ENCODE measurements at places on chromosomes 3 and 15.

DNA sequence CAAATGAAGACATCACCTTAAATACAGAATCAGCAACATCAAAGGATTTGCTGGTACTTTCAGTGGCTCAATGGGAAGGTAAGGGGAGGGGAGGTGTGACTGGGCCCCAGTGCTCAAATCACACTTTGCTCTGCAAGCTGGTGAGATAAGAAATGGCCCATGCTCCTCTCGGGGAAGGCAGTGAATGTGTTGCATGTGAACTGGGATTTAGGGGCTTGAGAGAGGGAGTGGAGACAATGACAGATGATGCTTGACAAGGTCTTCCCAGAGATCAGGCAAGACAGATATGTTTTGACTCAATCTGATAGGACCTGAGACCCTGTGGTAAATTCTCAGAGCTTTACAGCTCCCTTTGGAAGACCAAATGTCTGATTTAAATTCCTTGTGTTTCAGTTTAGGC is 233.0 kb upstream of the PROK2 start:
- peaks cover 3% of the 10 kb centered on the region for H3K27me3 ChIP-seq
- H3K27ac ChIP-seq: no peak overlapping the region
- peaks cover 17% of the 10 kb centered on the region for H3K4me1 ChIP-seq
- peaks cover 2% of the 10 kb centered on the region for H3K36me3 ChIP-seq
- no peak overlapping the region for H3K4me3 ChIP-seq

- no peak for DNase-seq
- peaks cover 19% of the 10 kb centered on the region for H3K27me3 ChIP-seq
- H3K4me3 ChIP-seq: no peak overlapping the region
Observed at GRCh38 chr15:40444736-40445135, 4.0 kb downstream of the BAHD1 start.

GRCh38 chr15:95024351-95024750 is 793.0 kb downstream of the MCTP2 start:
- H3K4me3 ChIP-seq: no peak overlapping the region
- H3K27me3 ChIP-seq: no peaks in the 10 kb centered on the region
- no peak overlapping the region for H3K27ac ChIP-seq
- no peak for DNase-seq
- H3K36me3 ChIP-seq: no peaks in the 10 kb centered on the region

DNA sequence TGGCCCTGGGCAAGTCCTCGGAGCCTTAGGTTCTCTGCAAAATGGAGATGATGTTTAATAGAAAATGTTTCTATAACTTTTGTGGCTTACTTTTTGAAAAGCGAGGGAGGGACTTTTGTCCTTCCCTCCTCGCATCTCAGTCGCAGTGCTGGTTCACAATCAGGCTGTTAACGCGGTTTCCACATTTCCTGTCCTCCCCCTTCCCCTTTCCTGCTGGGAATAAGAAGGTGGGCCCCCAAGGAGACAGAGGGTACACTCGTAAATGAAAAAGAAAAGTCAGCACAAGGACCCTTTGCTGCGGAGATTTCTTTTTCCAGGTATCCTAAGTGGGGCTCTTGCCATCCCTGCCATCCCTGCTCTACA is 29.5 kb downstream of the ARHGAP31 start:
- peaks cover 32% of the 10 kb centered on the region for H3K27me3 ChIP-seq
- peaks cover 6% of the 10 kb centered on the region for H3K36me3 ChIP-seq
- DNase-seq: no peak

- H3K4me3 ChIP-seq: peak overlapping the region; percentile 98
- peaks cover 27% of the 10 kb centered on the region for H3K36me3 ChIP-seq
- peak overlapping the region; percentile 99 for H3K27ac ChIP-seq
- H3K4me1 ChIP-seq: peaks cover 64% of the 10 kb centered on the region
- DNase-seq: peak; percentile 31
Observed at GRCh38 chr3:177196456-177197040, 734 bp downstream of the TBL1XR1 start.
